ENCODE measurements at places on chromosomes 2 and 18.

- no peak for DNase-seq
These were observed 39.4 kb downstream of the STEAP3 start for GRCh38 chr2:119263025-119263424.

GRCh38 chr2:215522237-215522636, 86.4 kb upstream of the FN1 start:
- no peak for DNase-seq

GRCh38 chr2:28729698-28730097, 21.9 kb upstream of the PPP1CB start:
- DNase-seq: no peak

DNA sequence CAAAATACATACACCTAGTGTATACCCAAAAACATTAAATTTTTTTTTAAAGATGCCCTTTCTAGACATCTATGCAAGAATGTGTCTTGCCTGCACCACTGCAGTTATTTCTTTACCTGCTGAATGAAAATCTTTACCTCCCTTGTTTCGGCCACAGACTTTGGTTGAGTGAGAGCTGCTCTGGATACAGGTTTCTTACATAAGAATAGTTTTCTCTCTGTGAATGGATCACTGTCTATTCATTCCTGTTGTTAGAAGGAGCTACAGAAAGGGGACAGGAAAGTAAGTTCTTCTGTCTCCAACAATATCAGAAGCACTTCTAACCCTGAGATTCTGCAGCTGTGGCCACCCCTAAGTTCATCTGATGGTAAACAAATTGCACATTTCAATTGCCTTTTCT, 113.0 kb upstream of the CDCA7 start:
- no peak for DNase-seq

DNA sequence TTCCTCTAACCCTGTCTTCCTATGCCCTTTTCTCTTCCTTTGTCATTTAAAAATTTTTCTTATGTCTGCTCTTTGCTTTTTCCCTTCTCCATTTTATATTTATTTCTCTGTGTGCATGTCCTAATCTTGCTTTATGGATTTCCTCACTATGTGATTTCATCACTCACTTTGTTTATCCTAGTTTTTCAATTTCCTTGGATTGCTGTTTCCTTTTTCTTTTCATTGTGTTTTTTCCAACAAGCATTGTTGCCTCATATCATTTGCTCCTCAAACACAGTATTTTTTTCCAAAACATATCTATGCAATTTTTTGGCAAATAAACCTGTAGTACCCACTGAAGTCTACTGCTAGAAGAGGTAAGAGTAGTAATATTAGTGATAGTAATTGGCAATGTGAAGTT, 67.4 kb upstream of the PNPT1 start:
- no peak for DNase-seq

All from CD4-positive, alpha-beta T cell treated with Interleukin-17A for 4 hours (primary cell).